ENCODE measurements at places on chromosomes 13 and 19.

DNA sequence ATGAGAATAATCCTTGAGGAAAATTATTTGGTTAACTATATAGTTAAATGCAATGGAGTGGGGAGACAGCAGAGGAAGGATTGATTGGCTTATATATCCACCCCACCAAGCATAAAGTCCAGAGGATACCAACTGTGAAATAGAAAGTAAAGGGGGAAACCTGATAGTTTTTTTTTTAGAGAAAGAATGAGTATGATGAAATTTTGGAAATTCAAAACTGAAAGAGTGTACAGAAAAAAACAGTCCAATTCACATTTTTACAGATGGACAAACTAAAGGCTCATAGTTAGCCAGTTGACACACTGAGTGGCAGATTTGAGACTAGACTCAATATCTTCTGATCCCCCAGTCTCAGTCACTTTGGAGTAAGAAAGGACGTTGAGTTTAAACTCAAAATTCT, 51.1 kb downstream of the FNDC3A start:
- DNase-seq, result no peak

- DNase-seq, result no peak
Observed at GRCh38 chr13:65342541-65343337, 1887.4 kb downstream of the PCDH9 start.

- no peak for DNase-seq
Observed at GRCh38 chr19:49807058-49807903, 5.8 kb downstream of the FUZ start.

DNA sequence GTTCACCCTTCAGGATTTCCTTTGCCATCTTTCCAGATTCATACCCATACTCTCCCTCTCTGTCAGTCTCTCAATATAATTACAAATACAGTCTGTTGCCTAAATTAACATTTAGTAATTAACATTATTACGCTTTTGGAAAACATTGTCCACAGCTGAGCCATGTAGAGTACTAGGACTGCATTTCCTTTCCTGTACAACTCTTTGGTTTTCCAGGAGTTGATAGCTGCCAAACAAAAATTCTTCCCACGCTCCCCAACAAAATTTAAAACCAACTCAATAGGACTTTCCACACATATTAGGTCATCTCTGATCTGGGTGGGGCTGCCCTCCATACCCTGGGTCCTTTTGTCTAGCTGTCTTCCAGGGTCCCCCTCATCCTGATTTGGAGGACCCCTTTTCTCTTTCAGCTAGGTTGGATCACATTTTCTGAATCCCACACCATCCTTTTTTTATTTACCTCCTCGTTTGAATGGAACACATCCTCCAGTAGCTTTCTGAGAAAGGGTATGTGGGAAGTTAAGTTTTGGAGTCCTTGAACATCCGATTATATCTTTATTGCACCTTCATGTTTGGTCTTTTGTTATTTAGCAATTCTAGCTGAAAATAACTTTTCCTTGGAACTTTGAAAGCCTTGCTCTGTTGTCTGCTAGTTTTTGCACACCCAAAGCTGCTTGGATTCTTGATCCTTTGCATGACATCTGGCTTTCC, 17.7 kb downstream of the ONECUT3 start:
- no peak for DNase-seq

DNA sequence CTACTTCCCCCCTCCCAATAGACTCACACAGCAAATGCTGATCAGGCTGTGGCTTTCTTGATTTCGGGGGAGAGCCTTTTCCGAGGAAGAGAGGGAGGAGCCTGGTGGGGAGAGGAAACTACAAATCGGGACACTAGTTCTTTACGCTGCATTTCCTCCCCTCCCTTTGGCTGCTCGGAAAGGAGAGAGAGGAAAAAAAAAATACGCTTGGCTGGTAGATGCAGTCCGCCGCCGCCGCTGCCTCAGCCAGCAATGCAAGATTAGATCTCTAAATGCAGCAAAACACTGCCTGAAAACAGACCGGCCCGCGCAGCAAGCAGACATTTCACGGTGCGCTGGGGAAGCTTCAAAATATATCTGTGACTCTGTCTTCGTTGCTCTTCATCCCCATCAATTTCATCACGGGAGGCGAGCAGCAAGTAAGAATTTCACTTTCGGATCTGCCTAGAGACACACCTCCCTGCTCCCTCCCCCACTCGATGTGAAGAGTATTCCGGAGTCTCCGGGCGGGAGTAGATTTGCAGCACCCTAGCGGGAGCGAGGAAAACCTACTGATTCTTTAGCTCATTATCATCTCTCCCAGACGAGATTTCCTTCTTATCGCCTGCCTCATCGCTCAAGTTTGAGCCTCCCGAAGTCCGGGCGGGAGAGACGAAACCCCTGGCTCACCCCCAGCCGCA, at the start of gene PCDH17:
Gene PCDH17, plus strand, starts transcription at position 149 of the 680 bp plus-strand sequence. CDS start 803 bp downstream, outside the sequence.
- DNase-seq, result no peak

DNA sequence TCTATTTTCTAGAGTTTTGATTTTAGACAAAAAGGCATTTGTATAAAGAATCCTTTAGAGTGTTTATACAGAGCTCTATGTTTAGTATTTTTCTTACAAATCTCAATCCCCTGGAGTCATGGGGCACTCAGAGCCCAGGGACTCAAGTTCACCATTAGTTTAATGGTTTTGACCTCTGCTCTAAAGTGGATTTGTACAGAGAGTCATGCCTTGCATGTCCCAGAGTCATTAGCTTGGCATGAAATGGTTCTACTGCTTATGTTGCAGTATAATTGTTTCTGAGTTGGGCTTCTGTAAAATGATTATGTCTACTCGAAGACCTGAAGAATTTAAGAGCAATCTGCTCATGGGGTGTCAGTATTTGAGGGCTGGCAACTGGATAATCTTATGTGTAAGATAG, 406.2 kb downstream of the DLEU7 start:
- no peak for DNase-seq
